ENCODE measurements at places on chromosomes 16 and 17.

DNA sequence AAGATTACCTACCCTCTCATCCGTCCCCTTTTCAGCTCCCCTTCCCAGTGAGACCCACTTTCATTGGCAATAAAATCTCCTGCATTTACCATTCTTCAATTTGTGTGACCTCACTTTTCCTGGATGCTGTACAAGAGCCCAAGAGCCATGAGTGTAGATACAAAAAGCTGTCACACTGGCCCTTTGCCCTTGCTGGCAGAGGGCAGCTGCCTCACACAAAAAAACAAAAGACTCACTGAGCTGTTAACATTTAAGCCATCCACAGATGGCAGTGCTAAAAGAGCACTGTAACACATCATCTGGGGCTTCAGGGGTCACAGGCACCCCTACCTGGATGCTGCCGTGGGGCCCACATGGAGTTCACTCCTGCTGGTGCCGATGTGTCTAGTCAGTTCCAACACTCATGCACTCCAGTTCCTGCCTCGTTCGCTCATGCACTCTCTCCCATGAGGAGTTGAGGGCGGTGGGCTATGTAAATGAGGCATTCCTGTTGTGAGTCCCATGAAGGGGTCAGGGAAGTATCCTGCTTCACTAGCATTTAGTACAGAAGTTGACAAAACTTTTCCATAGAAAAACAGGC is 123.1 kb downstream of the CA10 start:
- no peak for DNase-seq

GRCh38 chr16:22693638-22694340 is 120.2 kb upstream of the HS3ST2 start:
- no peak for DNase-seq

DNA sequence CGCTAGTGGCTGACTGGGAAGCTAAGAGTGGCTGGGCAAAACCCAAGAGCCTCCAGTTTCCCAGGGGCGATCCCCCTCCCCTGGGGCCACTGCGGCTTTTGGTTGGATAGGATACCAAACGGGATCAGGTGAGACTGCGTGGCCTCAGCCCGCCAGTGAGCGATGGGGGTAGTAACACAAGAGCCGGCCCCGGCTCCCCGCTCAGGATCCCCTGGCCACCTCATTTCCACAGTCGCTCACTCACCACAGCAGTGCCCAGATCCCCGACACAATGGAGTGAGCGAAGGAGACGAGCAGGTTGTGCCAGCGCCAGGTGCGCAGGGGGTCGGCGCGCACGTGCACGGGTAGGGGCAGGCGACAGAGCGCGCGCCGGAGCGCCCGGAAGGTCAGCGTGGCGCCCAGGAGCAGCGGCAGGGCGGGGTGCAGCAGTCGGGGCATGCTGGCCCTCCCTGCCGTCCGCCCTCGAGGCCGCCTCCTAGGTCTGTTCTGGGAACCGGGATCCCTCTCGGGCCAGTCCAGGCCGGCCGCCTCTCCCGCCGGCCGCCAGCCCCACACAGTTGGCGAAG is 290 bp downstream of the TLCD1 start:
- DNase-seq, result peak; percentile 31

DNA sequence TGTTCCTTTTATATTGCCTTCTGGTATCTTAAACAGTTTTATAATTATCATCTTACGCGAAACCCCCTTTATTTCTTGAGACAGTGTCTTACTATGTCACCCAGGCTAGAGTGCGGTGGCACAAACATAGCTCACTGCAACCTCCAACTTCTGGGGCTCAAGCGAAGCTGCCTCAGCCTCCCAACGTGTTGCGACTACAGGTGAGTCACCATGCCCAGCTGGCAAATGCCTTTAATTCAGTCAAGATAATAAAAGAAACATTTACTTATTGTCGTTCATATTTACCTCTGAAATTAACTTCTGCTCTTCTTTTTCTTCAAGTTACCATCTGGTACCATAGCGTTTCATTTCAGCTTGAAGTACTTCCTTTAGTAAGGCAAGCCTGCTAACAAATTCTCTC is 43.9 kb downstream of the FBXL20 start:
- DNase-seq, result no peak

DNA sequence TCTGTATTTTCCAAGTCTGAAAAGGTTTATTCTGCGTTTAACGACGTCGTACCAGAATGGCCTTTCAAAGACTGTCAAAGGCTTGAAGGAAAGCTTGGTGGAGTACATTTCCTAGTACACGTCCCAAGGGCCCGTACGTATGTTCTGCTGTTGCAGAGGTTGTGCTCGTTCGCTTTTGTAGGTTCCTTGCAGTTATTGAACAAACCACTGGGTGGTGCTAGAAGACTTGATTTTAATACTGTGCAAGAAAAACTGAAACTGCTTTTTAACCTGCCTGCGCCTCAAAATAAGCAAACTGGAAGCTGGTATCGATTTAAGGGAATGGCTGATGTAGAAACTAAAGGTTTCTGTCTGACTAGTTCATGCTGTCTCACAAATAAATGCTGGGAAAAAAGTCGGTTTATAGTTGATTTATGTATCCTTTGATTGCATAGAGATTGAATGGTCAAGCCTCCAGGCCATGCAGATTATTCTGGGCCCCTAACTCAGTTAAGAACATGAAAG is 54.6 kb downstream of the USP10 start:
- no peak for DNase-seq

GRCh38 chr17:79939755-79940458 is 95.8 kb downstream of the TBC1D16 start:
- no peak for DNase-seq

- DNase-seq, result no peak
These were observed 1.4 kb downstream of the CCDC43 start for GRCh38 chr17:44688200-44688599.

DNA sequence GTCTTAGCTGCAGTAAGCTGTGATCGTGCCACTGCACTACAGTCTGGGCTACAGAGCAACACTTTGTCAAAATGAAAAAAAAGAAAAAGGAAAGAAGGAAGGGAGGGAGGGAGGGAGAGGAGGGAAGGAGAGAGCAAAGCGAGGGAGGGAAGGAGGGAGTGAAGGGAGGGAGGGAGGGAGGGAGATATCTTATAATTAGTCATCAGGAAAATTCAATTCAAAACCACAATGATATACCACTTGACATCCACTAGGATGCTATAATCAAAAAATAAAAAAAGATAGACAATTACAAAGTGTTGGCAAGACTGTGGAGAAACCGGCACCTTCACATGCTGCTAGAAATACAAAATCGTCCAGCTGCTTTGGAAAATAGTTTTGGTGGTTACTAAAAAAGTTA is 93.8 kb downstream of the CDC27 start:
- no peak for DNase-seq

GRCh38 chr17:29621751-29622194 is 939 bp downstream of the CORO6 start:
- no peak for DNase-seq

DNA sequence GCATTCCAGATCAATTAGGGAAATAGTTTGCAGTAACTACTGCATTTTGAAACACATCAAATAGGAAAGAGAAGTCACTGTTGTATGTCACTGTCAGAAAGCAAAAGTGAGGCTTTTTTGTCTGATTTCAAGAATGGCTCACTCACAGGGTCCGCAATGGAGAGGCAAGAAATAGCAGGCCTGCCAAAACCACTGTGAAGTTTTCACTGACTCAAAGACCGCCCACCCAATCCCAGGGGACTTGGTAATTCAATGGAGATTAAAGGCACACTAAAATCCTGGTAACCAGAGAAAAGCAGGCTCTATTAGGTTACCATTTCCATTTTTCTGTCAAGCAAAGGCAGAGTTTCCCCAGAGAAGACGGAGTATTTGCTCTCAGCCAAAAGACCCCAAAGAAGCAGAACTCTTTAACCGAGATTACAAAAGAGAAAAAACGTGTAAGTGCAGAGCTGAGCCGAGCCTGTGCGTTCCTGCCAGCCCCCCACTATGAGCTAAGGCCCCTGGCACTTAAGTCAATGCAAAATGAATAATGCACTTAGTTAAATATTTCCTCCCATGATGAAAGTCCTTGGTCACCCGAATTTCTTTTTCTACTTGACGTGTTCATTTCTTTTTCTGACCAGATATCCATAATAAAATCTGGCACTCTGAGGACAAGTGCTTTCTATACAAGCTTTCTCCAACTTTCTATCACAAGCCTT is 57.0 kb downstream of the FOXL1 start:
- no peak for DNase-seq

DNA sequence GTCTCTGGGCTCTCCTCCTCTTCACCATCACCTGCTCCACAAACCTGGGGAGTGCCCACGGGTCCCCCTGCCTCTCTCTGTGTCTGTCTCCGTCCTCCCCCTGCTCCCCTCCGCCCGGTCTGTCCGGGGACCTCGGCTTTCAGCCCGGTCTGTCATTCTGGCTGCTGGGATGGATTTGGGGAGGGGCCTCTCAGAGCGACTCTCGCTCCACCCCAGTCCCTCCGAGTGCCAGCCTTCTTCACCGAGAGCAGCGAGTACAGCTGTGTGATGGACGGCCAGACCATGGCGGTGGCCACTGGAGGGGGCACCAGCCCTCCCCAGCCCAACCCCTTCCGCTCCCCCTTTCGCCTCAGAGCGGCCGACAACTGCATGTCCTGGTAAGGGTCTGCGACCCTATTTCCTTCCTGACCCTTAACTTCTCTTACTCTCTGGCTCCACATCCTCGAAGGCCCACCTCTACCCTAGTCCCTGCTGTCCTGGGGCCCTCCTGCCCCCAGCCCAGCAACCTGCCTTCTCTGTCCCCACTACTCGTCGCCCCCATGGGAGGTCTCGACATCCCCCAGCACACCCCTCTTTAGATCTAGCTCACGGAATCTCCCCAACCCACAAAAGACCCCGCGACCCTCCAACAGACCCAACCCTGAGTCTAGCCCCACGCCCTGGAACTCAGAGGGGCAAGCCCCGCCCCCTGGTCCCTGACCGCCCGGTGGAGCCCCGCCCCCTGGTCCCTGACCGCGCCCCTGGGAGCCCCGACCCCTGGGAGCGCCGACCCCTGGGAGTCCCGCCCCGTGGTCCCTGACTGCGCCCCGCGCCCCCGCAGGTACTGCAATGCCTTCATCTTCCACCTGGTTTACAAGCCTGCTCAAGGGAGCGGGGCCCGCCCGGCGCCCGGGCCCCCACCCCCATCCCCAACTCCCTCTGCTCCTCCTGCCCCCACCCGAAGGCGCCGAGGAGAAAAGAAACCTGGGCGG is 5.6 kb upstream of the CXCL16 start:
- DNase-seq, result no peak

DNA sequence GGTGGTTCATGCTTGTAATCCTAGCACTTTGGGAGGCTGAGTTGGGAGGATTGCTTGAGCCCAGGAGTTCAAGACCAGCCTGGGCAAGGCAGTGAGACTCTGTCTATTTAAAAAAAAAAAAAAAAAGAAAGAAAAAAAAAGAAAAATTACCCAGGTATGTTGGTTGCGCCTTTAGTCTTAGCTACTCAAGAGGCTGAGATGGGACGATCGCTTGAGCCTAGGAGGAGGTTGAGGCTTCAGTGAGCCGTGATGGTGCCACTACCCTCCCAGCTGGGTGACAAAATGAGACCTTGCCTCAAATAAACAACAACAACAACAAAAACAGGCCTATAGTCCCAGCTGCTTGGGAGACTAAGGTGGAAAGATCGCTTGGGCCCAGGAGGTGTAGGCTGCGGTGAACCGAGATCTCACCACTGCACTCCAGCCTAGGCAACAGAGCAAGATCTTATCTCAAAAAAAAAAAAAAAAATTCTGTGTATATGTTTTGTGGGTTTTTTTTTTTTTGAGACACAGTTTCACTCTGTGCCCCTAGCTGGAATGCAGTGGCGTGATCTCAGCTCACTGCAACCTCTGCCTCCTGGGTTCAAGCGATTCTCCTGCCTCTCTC is 12.5 kb upstream of the ANKRD40CL start:
- DNase-seq, result no peak

Data from anterior cingulate cortex (tissue), 58 donors.